ENCODE measurements at places on chromosomes 7 and 10. TPM values are rescaled to one million over a fixed set of nuclear protein-coding genes. Genes with fewer than 3 reads are reported as not detected.
A peak's percentile ranks its signal among the peaks of the same experiment; 100 is the strongest.

DNA sequence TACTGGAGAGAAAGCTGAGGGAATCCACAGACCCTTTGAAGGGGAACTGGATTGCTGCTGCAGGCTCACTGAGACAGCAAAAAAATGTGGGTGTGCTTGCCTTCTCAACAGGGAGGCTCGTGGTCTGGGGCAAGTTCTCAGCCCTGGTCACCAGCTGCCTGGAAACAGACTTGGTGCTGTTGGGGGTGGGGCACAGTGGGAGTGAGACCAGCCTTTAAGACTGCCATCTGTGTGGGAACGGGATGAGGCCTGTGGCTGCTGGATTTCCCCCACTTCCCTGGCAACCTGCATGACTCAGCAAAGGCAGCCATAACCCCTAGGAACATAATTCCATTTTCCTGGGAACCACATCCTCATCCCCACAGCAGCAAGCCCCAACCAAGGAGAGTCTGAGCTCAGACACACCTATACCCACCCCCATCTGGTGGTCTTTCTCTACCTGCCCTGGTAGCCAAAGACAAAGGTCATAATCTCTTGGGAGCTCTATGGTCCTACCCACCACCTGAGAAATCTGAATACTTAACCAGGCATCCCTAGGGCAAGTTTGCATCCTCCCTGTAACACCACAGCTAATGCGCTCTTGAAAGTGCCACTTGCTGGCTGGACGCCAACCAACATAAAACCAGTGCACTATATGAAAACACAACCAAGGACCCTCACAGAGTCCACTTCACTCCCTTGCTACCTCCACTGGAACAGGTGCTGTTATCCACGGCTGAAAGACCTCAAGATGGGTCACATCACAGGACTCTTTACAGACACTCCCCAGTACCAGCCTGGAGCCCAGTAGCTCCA, 45.0 kb upstream of the TFEC start:
- no peak for DNase-seq

- no peak for DNase-seq
These were observed 5.5 kb downstream of the PFKP start for GRCh38 chr10:3072641-3073360.

- DNase-seq, result no peak
These were observed 595 bp upstream of the SUMF2 start for GRCh38 chr7:56063500-56063881.

GRCh38 chr7:152699079-152699478, 23.1 kb upstream of the XRCC2 start:
- no peak for DNase-seq

- no peak for DNase-seq
These were observed 269.6 kb upstream of the FZD1 start for GRCh38 chr7:90994601-90995000.

The CRHR2 gene
- not detected for total RNA-seq

DNA sequence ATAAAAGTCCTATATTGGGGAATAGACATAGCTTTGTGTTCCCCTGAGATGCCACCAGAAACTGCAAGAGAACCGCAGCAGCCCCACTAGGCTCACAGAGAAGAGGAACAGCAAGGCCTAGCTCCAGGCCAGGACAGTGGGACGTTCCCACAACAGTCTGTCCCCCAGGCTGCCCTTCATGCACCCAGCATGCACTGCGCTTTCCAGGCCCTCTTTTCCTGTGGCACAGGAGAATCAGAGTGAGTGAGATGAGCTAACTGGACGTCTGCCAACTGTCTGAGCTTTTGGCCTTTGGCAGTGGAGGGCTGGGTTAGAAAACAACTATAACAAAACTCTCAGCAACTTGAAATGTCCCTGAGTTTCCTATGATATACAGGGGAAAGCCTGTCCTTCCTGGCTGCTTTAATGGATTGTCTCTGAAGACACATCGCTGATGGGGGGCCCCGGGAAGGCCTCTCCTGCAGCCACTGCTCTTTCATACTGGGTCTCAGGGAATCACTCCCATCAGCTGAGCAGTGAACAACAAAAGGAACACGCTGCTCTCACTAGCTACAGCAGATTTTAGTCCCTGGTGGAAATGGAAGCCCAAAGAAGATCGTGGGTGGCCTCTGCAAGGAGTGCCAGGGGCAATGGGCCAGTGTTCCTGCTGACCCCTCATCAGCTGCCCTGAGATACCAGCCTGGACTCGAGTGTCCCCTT, 53.5 kb downstream of the PODXL start:
- DNase-seq, result no peak

GRCh38 chr10:17888189-17888588, 63.5 kb upstream of the SLC39A12 start:
- DNase-seq, result no peak

DNA sequence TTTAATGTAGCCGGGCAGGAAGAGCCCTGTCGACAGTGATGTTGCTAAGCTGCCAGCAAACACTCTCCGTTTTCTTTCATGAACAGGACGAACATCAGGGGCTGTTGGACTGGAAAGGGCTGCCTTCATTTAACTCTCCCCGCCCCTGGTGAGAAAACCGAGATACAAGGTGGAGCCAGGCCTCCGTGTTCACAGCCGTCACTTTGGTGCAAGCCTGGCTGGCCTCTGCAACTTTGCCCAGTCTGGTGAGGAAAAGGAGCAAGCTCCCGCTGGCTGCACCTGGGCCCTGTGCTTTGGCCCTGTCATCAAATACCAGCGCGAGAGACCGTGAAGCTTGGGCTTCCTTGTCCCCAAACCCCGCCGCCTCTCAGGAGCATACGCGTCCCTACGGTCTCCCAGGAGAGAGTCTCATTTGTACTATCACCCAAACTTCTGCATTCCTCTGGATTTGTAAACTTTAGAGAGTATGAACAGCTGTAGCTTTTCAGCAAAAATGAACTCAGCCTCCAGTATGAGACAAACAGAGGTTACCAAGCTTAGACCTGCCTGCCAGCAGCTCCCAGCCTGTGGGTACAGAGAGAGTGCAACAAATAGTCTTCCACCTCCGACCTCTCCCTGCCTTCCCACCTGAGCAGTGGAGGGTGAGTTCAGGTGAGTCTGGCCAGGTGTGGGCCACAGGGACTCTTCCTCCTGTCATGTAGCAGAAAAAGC, 445.3 kb upstream of the MGMT start:
- DNase-seq, result no peak

DNA sequence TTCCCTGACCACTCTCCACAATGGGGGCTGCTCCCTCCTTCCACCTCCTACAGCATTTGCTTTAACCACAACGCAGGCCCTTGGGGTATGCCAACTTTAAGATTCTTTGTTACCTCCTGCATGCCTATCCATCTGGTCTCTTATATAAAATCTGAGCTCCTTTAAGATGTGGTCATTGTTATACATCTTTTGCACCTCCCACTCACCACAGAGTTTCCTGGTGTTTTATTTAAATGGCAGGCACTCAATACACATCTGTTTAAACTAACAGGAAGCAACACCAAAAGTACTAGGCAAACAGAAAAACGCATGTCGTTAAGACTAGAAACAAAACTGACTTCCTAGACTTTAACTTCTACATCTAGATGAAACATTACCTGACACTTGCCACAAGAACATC, 36.3 kb downstream of the SLC25A13 start:
- DNase-seq, result no peak

DNA sequence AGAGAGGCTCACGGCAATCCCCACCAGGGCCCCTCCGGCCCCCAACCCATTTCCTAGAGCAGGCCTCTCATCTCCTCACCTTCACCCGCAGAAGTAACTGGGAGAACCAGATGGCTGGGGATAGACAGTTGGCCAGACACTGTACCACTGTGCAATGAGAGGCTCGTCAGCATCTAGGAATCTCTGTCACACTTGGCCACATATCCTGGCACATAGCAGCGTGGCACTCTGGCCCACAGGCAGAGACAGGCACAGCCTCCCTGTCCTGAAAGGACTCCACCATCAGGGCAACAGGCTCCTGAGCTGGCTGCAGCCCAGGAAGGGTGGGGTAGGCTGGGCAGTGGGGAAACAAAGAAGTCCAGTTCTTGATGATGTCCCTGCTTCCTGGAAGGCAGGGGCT, 45.8 kb downstream of the C10orf143 start:
- DNase-seq, result no peak

DNA sequence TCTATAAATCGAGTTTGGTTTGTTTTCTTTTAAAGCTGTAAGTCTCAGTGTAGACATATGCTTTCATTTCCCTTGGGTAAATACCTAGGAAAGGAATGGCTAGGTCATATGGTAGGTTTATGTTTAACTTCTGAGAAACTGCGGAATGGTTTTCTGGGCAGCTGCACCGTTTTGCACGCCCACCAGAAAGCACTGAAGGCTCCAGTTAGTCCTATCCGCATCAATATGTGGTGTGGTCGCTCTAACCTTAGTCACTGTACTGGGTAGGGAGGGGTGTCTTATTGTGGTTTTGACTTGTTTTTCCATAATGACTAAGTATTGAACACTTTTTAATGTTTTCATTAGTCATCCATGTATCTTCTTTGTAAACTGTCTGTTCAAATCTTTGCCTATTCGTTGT, 279.5 kb upstream of the AKR1E2 start:
- DNase-seq, result no peak

DNA sequence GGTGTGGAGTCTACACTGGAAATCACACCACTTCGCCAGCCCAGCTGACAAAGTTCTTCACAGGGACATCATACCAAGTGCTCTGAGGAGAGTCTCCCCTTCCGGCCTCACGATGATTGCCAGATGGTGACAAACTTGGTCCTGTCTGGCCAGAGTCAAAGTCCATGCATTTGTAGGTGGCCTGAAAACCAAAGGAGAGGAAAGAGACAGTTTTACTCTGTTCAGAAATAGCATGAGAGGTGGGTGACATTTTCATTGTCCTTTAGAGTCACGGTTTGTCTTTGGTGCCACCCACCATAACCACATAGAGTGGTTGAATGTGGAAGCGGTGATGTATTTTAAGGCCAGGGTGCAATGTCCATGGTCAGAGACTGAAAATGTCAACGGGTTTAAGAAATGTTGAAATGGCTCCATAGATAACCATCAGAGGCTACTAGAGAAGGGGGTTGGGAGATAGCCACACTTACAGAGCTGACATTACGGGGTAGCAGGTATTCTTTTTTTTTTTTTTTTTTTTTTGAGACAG, 33.0 kb downstream of the BTBD16 start:
- no peak for DNase-seq

DNA sequence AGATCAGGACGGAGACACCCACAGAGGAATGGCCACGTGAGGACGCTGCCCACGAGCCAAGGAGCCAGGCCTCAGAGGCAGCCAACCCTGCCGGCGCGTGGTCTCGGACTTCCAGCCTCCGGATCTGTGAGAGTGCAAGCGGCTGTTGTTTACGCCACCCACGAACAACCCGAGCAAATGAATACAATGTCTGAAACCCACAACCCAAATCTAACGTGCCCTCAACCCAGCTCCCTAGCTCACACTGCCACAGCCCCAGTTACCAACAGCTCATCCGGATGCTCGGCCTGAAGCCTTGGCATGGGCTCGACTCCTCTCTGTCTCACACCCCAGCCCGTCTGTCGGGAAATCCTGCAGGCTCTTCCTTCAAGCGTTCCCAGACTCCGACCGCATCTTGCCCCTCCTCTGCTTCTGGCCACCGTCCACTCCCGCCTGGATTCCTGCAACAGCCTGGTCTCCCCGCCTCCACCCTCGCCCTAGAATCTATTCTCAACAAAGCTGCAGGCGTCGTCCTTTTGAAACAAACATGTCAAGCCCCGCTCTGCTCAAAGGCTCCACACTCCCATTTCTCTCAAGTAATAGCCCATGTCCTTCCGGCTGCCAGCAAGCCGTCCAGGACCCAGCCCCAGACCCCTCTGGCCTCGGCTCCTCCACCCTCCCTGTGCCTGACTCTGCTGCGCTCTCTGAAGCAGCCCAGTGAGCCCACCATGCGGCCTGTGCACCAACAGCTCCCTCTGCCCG, 35.3 kb downstream of the STK32C start:
- no peak for DNase-seq

- no peak for DNase-seq
These were observed 52.2 kb upstream of the MKI67 start for GRCh38 chr10:128178302-128178958.

- no peak for DNase-seq
These were observed at the start of gene IKZF1 for GRCh38 chr7:50304129-50304910. IKZF1 (plus strand) TSS chr7:50304716; CDS start chr7:50319062, 14,346 bp downstream.

GRCh38 chr10:28841625-28842024, 164.3 kb downstream of the BAMBI start:
- no peak for DNase-seq

GRCh38 chr7:134472572-134473244, 13.8 kb upstream of the AKR1B1 start:
- no peak for DNase-seq

GRCh38 chr7:29873644-29874294, 67.5 kb downstream of the WIPF3 start:
- DNase-seq, result no peak

GRCh38 chr10:59867590-59867989, 38.8 kb downstream of the CCDC6 start:
- DNase-seq, result no peak

- no peak for DNase-seq
These were observed 292.4 kb upstream of the KLF14 start for GRCh38 chr7:131026297-131027000.

The CRYGN gene
- total RNA-seq, result 0.74 TPM

The MLLT10 gene
- 33.4 TPM for total RNA-seq

- DNase-seq, result no peak
These were observed 78.4 kb downstream of the IPMK start for GRCh38 chr10:58189269-58189668.

The FAM241B gene
- total RNA-seq, result 29.1 TPM

GRCh38 chr7:50543776-50544442, 21.3 kb downstream of the DDC start:
- no peak for DNase-seq

The LRIT1 gene
- not detected for total RNA-seq

- DNase-seq, result no peak
These were observed 268.8 kb downstream of the RNLS start for GRCh38 chr10:88314362-88314761.

The ZNF804B gene
- total RNA-seq, result not detected

GRCh38 chr7:94323844-94324243, 70.9 kb upstream of the COL1A2 start:
- no peak for DNase-seq

GRCh38 chr10:104231784-104232612, at the start of gene CFAP43:
CFAP43 (minus strand) TSS chr10:104232364; CDS start chr10:104232246, 118 bp downstream.
- DNase-seq, result peak; percentile 81

GRCh38 chr7:73984481-73985205, 43.3 kb upstream of the ELN start:
- no peak for DNase-seq

GRCh38 chr10:116589926-116590325, 833 bp upstream of the PNLIPRP1 start:
- DNase-seq, result no peak
